HS-5 (cell line): ENCODE measurements at places on chromosomes 6 and 20.

DNA sequence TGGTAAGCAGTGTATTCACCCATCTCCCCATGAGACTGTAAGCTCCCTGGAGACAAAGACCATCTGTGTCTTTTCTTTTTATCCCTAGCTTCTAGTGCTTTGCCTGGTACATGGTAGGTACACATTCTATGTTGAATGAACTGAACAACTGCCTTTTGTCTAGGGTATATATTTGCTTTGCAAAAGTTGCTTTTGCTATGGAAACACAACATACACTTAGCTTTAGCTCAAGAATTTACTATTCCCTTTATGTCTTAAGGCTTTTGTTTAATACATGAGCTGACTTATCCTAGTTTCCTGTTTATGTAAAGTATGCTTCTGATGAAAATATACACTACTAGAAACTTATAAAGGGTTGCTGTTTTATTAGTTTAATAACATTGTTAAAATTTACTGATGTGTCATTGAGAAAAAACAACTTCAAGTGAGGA lies 198.2 kb downstream of the PRL start:
- DNase-seq: no peak

- DNase-seq: no peak
Measured at GRCh38 chr20:19887556-19888268, 129.4 kb upstream of the NAA20 start.

- peak; percentile 69 for DNase-seq
Measured at GRCh38 chr6:153090241-153090930, 40.7 kb downstream of the RGS17 start.

DNA sequence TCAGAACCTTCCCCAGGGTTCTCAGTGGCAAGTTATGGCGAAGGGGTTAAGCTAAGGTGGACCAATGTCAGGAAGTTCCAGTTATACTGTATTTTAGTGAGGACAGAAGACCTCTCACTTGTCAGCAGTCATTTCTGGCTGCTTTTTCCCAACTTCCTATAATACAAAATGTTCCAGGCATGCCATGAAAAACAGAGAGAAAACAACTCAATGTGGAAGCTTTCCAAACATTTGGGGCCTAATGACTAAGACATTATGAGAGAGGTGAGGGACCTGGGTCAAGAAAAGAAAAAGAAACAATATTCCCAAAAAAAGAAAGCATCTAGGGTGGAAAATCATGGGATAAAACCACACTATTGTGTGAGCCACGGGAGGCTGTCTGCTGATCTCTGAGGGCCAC lies 99.9 kb upstream of the MAP3K4 start:
- no peak for DNase-seq

DNA sequence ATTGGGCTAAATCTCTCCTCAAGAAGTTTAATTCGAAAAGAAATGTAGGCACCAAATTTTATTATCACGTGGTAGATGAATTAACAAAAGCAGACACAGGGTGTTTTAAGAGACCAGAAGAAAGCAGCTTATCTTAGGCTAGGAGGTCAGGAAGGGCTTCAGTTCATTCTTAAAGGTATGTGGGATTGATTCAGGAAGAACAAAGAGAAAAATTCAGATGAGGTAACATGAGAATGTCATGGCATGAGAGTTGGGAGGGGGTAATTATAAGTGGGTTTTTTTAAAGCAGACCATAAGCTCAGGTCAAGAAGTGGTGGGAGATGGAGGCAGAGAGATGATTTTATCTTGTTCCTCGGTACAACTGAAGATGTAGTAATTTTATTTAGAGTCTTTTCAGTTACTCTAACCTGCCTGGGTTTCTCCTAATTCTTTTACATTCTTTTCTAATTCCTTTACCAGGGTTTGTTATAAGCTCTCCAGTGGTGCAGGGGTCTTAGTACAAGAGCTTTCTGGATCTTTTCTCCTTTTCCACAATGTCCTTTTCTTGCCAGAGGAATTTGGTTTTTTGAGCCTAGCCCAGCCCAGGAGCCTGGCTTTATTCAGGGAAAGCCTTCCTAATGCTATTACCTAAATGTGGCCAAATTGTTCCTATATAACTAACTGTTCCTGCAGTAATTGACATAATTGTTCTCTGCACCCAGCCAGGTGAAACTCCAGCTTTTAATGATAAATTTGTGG lies 474.1 kb upstream of the BTBD3 start:
- DNase-seq: no peak

GRCh38 chr20:57445298-57445697 lies 54.1 kb downstream of the RBM38 start:
- DNase-seq: no peak

DNA sequence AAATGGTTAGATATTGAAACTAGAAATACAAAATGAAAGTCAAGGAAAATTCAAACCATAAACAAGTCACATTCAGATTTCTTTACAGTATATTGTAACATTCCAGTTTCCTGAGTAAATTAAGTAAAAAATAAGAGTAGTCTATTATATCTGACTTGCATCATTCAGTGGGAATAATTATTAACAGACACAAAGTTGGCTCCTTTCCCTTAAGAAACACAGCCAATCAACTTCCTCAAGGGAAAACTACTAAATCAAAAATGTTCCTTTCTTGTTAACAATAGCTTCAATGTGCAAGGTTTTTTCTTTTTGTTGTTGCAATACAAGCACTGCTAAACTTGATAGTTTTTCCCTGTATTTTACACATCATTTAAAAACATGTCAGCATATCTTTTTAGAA lies 33.2 kb downstream of the DNAAF9 start:
- DNase-seq: no peak

- DNase-seq: peak; percentile 16
Measured at GRCh38 chr6:134809130-134809529, 140.8 kb downstream of the ALDH8A1 start.

DNA sequence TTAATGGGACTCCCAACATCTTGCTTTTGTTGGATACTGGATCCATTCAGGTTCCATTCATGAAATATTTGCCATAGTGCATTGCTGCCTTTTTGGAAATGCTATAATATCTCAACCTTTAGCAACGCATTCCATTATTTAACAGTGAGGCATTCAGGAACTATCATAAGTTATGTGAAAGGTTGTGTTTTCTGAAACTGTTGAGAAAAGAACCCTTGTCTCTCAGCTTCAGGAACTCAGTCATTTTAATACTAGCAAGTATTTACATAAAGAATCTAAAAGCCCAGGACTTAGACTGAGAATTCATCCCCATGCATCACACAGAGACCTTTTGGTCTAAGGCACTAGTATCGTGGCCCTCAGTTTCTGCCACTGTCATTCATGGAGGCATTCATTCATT lies 24.9 kb upstream of the SASH1 start:
- no peak for DNase-seq

GRCh38 chr20:43543138-43543537 lies 15.7 kb upstream of the SGK2 start:
- DNase-seq: no peak

GRCh38 chr6:138545621-138545980 lies 46.3 kb upstream of the NHSL1 start:
- DNase-seq: no peak

GRCh38 chr20:2612073-2612472 lies 40.4 kb upstream of the NOP56 start:
- DNase-seq: no peak

DNA sequence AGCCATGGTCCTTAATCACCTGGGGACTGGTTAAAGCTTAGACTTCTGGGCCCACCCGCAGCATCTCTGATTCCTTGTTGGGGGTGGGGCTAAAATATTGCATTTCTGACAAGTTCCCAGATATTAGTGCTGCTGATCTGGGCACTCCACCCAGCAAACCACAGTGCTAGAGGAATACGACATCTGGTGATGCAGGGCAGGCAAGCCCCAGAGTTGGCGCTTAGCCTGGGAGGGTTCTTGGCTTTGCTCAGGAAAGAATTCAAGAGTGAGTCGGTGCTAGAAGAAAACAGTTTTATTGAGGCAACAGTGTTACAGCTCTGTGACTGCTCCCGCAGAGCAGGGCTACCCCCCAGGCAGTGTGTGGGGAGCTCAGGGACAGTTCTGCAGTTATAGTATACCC lies 210.7 kb downstream of the TFAP2C start:
- no peak for DNase-seq

GRCh38 chr6:89443658-89444057 lies 10.7 kb downstream of the ANKRD6 start:
- no peak for DNase-seq

DNA sequence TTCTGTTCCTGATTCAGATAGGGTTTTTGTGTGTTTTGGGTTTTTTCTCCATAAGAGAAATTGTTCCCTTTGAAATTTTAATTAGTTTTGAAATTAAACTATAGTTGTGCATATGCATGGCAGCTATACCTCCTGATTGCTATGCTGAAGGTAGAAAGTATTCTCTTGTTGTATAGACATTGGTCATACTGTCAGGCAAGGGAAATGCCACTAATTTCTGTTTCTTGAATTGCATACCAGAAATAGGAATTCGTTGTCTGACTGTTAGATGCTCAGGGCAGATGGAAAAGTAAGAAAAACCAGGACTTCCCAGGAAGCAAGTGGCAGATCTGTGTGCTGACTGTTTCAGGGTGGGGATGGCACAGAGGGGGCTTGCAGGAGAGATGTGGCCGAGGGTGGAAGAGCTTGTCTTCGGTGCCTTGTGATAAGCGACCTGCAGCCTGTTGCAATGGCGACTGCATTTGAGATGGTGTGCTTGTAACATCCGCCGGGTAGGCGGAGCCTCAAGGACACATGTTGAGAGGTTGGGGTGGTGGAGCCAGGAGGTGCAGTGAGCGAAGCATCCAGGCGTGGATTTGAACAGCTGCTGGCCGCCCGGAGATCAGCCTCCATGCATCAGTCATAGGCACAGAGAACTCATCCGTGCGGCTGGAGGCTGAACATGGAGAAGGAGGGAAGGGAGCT lies 42.8 kb downstream of the RREB1 start:
- DNase-seq: no peak

DNA sequence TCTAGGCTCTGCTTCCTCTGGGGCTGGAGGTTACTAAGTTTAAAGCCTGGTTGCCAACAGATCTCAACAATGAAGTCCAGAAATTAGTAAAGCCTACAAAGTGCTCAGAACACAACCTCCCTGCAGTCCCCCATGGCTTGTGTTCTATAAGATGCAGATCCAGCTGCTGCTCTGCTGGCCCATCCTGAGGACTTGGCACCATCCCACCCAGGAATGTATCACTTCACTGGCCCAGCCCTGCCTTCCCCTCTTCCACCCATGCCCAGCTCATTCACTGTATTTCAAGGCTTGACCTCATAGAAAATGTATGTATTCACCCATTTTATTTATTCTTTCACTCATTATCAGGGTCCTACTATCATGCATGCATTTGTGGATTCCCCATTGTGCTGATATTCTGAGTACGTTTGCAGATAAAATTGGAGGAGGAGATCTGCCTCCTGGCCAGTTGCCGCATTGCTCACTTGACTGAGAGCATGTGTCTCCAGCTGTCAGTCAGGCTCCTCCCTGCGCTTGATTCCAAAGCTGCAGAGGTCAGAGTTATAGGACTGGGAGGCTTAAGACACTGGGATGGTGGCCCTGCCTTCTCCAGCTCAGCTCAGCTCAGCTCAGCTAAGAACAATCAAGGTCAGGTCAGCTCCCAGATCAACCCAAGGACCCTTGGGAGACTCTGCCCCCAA lies 104.8 kb downstream of the MAFB start:
- DNase-seq: no peak

GRCh38 chr6:105606831-105607463 lies 204.1 kb upstream of the PREP start:
- DNase-seq: no peak

GRCh38 chr6:73519926-73520687 lies 725 bp downstream of the EEF1A1 start:
- DNase-seq: no peak
